ENCODE measurements at places on chromosomes 5 and 9. TPM values are rescaled to one million over a fixed set of nuclear protein-coding genes. Genes with fewer than 3 reads are reported as not detected.

IRX1 gene
- polyA plus RNA-seq = 0.19 TPM

PRUNE2 gene
- polyA plus RNA-seq = 10.6 TPM

F2RL1 gene
- polyA plus RNA-seq = 16.2 TPM

TTC1 gene
- 115 TPM for polyA plus RNA-seq

GFI1B gene
- 0.28 TPM for polyA plus RNA-seq

SHISAL2B gene
- polyA plus RNA-seq = 21.1 TPM

GMCL2 gene
- polyA plus RNA-seq = not detected

MTREX gene
- 47.5 TPM for polyA plus RNA-seq

FAM53C gene
- 21.0 TPM for polyA plus RNA-seq

CEL gene
- polyA plus RNA-seq = 0.27 TPM

PGM5 gene
- not detected for polyA plus RNA-seq

All from GM23338 (cell line).